ENCODE measurements at places on chromosomes 6 and 20.

- DNase-seq = no peak
Observed at GRCh38 chr6:80433010-80433672, 326.7 kb downstream of the BCKDHB start.

DNA sequence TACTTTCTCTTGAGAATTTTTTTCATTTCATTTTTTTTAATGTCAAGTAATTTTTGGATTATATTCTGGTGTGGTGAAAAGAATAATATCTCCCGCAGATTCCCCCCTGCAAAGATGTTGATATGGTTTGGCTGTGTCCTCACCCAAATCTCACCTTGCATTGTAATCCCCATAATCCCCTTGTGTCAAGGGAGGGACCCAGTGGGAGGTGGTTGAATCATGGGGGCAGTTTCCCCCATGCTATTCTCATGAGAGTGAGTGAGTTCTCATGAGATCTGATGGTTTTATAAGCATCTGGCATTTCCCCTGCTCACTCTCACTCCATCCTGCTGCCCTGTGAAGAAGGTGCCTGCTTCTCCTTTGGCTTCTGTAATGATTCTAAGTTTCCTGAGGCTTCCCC lies 58.7 kb upstream of the PMEPA1 start:
- no peak for DNase-seq

DNA sequence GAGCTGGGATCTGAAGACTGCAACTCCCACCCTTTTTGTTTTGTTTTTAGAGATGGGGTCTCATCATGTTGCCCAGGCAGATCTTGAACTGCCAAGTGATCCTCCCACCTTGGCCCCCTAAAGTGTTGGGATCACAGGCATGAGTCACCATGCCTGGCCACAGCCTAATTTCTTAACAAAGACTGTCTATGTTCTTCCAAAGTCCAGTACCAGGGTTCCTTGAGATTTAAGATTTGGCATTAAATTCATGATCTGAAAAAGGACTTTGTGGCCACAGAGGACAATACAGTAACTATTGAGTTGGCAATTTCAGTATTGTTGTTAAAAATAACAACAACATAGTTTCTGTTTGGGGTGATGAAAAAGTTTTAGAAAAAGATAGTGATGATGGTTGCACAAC lies 28.7 kb upstream of the BEND3 start:
- DNase-seq = no peak

DNA sequence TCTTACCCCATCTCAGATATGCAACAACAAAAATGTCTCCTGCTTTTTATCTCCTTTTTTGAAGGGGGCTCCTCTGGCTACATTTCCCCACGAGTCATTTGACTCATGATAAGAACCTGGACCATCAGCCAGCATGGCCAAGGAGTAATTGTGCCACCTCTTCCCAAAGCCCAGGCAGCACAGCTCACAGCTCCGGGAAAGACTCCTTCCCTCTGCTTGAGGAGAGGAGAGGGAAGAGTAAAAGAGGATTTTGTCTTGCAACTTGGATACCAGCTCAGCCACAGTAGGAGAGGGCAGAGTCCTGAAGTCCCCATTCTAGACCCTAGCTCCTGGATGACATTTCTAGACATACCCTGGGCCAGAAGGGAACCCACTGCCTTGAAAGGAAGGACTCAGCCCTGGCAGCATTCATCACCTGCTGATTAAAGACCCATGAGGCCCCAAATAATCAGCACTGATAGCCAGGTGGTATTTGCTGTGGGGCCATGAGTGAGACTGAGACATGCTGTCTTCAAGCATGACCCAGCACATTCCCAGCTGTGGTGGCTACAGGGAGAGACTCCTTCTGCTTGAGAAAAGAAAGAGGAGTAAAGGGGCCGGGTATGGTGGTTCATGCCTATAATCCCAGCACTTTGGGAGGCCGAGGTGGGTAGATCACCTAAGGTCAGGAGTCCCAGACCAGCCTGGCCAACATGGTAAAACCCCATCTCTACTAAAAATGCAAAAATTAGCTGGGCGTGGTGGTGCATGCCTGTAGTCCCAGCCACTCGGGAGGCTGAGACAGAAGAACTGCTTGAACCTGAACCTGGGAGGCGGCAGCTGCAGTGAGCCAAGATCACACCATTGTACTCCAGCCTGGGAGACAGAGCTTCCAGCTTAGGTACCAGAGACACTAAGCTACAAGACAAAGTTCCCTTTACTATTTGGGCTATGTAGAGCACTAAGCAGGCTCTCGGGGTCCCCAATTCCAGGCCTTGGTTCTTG lies 28.1 kb downstream of the NCOA6 start:
- DNase-seq = no peak

GRCh38 chr6:43789447-43789846 lies 19.4 kb downstream of the VEGFA start:
- no peak for DNase-seq

GRCh38 chr20:63544241-63544957 lies 3.1 kb downstream of the SRMS start:
- no peak for DNase-seq

- no peak for DNase-seq
Observed at GRCh38 chr6:68652117-68652536, 17.0 kb downstream of the ADGRB3 start.

GRCh38 chr6:33112148-33112547 lies 36.4 kb downstream of the HLA-DPB1 start:
- no peak for DNase-seq

DNA sequence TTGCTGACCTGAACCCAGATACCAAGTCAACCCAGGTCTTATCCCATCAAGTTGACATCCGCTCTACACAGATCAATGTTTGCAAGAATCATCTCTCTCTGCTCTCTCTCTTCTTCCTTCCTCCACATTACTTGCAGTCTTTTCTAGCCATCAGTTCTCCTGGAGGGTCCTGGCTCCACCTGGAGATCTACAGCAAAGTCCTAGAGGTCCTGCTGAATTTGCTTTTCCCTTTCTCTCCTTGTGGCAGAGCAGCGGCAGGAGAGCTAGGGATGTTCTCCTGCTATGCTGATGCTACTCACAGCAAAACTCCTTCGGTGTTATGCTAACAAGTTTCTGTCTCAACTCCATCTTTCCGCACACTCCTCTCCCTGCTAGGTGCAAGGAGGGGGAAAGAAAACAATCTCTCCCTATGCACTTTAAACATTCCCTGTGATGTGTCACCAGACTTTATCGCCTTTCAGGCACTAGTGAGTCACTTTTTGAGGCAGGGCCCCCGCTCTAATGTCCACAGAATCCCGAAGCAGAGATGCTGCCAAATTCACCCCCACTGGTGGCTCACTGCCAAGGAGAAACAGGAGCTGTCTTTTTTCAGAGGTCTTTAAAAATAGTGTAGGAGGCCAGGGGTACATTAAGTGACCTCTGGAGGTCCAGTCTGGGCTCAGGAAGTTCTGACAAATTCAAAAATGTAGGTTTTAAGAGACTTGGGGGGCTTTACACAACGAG lies 62.6 kb downstream of the FAM50B start:
- DNase-seq = no peak

DNA sequence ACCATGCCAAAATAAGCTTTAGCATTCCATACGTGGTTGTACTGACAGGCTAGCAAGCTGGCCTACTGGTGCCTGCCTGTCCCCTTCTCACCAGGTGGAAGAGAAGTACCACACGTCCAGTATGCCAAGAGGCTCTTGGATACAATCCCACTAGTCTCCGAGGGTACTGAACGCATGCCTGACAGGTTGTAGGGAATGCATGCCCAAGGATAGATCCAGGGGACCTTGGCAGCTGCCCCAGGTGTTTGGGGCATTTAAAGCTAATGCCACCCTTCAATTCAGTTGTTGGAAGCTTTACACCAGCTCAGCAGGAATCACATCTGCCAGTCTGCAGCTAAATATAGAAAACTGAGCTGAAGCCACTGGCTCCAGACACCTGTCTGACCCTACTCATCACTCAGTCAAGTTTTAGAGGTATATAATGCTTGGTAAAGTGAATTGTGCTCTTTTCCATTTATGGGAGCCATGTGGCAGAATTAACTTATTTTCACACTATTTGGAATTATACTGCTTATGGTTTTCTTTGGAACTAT lies 4.9 kb downstream of the TUBB2B start:
- DNase-seq = no peak

DNA sequence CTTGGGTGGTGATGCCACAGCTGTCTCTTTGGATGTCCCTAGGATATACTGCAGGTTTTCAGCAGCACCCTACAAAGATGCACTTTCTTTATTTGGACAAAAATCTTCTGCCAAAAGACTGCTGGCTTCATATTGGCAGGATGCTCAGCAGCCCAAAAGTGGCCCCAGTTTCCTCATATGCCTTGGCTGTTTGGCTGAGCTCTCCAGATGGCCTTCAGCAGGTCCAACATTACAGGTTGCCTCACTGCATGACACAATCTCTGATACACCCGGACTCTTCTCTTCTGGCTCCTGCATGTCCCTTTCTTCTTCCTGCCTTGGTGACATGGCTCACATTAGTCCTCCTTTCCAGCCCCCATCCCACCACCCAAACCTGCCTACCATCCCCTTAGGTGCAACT lies 323.7 kb upstream of the CDH4 start:
- no peak for DNase-seq

GRCh38 chr6:46138281-46138680 lies 8.5 kb downstream of the ENPP4 start:
- no peak for DNase-seq

DNA sequence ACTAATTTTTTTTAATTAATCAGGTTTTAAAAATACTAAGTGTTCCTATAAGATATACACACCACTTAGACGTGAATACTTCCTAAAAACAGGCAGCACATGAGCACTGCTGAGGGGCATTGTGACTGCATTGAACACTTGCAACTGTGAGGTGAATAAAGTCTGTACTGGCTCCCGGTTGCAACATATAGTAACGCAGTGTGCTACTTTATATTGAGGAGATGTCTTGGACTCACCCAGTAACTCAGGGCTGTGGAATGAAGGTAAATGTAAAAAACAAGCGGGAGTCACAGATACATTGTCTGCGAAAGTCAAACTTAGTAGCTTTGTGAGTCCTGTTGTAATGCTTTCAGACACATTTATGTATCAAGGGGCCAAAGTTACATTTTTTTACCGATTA lies 17.0 kb upstream of the HLA-A start:
- no peak for DNase-seq

GRCh38 chr20:48928832-48929725 lies 7.6 kb downstream of the ARFGEF2 start:
- no peak for DNase-seq

- no peak for DNase-seq
Observed at GRCh38 chr20:59938221-59938620, 1.9 kb downstream of the PPP1R3D start.

GRCh38 chr6:1470040-1470439 lies 80.7 kb downstream of the FOXF2 start:
- no peak for DNase-seq

DNA sequence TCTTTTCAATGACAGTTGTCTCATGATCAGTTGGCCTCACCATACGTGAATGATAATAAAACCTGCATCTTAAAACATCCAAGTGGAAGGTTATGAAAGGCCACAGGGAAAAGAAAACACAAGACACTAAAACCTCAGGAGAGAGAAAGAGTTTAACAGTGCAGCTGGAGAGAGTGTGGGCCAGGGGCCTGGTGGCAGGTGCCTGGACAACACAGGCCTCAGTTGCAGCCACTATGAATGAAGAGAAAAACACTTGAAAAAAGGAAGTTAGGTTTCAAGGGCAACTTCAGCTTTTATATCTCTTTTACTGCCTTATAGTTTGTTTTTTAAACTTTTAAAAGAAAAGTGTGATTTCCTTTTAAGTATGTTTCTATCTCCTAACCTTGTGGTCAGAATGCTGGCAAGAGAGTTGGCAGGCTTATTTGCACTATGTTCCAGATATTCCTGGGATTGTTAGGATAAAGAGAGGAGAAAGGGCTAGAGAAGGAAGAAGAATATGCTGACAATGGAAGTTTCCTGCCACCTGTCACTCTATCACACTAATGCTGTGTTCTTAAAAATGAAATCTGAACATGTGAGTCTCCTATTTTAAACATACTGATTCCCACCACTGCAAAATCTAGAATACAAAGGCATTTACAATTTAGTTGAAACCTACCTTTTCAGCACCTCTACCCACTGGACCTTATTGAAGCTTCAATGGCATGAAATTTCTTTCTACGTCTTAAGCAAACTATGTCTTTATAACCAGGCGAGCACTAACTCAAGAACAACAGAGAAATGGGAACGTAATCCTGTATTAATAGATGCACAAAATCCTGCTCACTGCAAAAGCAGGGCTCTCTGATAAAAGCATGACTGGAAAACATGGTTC lies 222.4 kb downstream of the CD83 start:
- DNase-seq = no peak

GRCh38 chr20:30511322-30512030 lies 746.0 kb upstream of the DEFB115 start:
- no peak for DNase-seq

DNA sequence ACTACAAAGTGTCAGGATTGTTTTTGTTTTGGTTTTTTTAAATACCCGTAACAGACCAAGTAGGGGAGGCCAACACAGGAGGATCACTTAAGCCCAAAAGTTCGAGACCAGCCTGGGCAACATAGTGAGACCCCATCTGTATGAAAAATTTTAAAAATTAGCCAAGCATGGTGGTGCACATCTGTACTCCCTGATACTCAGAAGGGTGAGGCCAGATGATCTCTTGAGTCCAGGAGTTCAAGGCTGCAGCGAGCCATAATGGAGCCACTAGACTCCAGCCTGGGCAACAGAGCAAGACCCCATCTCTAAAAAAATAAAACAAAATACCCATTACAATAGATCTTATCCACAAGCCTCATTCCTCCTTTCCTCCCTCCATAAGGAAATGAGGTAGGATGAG lies 28.7 kb upstream of the TM9SF4 start:
- DNase-seq = no peak

- no peak for DNase-seq
Observed at GRCh38 chr6:85081102-85081501, 316.7 kb upstream of the TBX18 start.

DNA sequence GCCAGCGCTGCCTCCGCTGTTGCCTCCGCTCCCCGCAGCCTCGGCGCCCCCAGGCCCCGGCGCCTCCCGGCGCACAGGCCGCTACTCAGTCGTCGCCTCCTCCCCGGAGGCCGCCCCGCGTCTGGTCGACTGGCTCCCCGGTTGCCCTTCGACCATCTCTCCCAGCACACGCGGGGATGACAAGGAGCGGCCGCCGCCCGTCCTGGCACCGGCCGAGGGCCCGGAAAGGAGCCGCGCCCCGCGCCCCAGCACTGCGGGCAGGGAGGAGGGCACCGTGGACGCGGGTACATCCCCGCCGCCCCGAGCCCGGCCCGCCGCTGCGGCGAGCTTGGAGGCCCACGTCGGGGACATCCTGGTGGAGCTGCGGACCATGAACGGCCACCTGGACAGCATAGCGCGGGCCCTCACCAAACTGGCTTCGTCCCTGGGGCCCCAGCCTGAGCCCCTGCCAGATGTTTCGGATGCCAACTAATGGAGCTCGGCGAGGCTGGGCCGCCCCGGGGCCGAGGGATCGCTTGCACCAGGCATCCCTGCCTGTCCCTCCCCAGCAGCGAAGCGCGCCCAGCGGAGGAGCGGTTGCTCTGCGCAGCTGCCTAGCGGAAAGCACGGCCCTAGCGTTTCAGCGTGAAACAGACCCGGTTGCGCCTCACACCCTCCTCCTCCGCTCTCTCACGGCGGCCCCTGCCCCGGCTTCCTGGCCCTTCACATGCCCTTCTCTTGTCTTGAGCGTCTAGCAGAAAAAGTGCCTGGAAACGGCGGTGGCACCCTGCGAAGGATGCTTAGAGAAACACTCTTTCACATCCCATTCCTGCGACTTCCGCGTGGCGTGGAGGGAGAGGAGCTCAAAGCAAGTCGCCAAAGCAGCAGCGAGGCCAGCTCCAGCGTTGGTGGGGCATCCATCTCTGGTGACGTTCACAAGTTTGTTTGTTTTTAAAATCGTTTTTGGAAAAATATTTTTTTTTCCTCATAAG lies 285.8 kb upstream of the SUPT3H start:
- DNase-seq = no peak
